Right renal pelvis (tissue), 4 donors: ENCODE measurements at places on chromosomes 2 and 18.
A peak's percentile ranks its signal among the peaks of the same experiment; 100 is the strongest.

GRCh38 chr2:176664478-176664877 lies 395.2 kb downstream of the MTX2 start:
- no peak for DNase-seq

DNA sequence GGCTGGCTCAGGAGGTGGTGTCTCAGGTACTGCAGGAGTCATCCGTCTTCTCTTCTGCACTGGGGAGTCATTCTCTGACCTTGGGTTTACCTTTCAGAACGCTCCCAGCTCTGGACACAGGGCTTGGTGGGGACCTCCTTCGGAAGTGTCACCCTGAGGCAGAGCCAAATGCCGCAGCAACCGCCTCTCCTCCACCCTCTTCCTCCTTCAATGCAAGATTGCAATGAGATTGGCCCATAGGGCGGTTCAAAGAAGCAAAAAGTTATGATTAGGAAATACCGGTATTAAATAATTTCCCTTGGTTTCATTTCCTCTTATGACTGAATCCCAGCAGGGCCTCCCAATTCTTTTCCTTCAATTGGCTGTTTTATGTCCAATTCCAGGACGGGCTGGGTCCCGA lies 178.8 kb downstream of the ACKR3 start:
- DNase-seq, result no peak

DNA sequence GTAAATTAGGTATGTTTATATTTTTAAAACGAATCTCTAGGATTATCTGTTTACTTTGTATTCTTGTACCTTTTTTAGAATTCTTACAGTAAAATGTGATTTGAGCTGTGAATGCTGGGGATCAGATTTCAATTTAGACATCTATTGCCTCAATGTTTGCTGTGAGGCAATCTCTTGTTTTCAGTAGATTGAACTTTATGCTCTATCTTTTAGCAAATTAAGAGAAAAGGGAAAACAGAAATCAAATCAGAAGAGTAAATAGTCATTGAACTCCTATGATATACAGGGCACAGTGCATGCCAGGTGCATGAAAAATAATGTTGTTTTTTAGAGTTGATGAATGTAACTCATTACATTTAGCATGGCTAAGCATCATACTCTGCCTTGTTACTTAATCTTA lies 39.5 kb downstream of the ZC3H6 start:
- DNase-seq, result no peak

DNA sequence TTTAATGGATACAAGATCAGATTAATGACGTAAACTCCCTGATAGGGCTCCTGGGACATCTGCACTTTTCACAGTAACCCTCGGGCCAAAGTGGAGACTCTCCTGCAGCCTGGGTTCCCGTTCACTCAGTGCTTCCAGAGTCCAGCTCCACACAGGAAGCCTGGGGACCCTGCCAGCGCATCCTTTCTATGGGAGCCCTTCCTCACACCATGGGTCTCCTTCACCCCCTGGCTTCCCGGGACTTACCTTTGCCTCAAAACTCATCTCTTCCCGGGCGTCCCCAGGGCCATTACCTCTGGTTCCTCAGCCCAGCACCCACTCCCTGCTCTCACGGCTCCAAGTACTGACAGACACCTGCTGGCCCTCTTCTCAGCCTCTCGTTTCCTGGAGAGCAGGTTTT lies 40.7 kb upstream of the KLF11 start:
- DNase-seq, result no peak

- DNase-seq, result no peak
Measured at GRCh38 chr2:173612354-173612753, 257.7 kb downstream of the CDCA7 start.

GRCh38 chr18:49933530-49934128 lies 120.3 kb upstream of the ACAA2 start:
- no peak for DNase-seq

- no peak for DNase-seq
Measured at GRCh38 chr2:200252265-200253067, 54.0 kb upstream of the SPATS2L start.

GRCh38 chr2:197215748-197216360 lies 94.7 kb downstream of the ANKRD44 start:
- no peak for DNase-seq

GRCh38 chr18:48804856-48805610 lies 145.7 kb downstream of the SMAD7 start:
- DNase-seq, result no peak

GRCh38 chr2:166449439-166449838 lies 44.6 kb downstream of the SCN7A start:
- DNase-seq, result no peak

DNA sequence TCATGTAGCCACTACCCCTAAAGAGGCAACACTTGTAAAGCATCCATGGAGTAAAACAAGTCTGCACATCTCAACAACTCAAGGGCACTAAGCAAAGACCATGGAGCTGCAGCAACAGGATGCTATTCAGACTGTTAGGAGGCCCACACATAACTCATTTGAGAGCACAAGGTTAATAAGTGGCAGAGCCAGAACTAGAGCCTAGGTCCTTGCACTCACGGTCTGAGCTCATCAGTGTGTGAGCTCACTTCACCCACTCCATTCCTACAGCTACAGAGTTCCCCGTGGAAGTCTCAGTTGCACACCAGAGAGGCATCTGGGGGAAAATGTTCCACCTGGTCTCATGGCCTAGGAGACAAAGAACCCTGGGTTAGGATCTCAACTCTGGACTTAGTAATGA lies 35.0 kb downstream of the TTC32 start:
- no peak for DNase-seq

DNA sequence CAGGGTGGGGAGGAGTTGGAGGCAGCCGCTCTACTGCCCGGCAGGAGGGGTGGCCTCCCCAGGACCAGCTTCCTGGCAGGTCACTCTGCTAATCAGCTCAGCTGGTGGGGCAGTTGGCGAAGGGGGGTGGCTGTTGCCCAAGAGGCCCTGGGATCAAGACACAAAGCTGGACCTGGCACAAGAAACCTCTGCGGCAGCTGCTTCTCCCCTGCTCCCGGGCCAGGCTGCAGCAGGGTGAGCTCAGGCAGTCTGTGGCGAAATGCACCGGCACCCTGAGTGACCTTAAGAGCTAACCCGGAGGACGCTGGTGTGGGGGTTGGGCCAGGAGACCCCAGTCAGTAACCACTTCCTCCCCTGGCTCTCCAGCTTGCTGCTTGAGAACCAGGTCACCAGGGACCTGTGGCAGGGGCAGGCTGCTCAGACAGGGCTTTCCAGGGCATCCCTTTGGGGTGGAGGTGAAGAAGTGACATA lies 31.1 kb downstream of the TOGARAM2 start:
- DNase-seq, result no peak

GRCh38 chr2:208306291-208306690 lies 40.2 kb downstream of the PIKFYVE start:
- DNase-seq, result no peak

GRCh38 chr2:9813312-9814128 lies 29.8 kb upstream of the TAF1B start:
- DNase-seq, result peak; percentile 74

DNA sequence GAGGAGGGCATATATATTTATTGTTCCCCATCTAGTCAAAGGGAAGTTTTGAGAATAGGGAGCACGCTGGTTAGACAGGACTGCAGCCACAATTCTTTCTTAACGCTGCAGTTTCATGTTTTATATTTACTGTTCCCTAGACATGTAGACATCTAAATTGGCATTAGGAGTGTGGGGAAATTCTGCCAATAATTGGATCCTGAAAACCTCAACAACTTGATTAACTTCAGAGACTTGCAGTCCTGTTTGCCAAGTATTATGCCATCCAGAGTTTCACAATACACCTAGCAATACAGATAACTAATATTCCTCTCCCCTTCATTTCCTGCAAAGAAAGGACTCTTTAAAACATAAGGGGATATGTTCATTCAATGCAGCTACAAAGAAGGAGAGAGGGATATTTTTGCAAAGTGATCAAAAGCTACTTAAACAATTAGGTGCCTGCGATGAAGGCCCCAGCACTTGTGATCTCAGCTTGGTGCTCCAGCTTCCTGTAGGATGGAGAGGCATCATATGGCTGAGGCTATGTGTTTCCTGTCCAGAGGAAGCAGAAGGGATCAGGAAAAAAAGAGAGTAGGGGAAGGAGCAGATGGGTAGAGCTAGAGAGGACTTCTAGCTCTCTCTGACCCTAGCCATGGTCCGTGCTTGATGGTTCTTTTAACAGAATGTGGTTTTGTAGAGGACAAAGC lies 264.4 kb downstream of the MTX2 start:
- DNase-seq, result no peak

DNA sequence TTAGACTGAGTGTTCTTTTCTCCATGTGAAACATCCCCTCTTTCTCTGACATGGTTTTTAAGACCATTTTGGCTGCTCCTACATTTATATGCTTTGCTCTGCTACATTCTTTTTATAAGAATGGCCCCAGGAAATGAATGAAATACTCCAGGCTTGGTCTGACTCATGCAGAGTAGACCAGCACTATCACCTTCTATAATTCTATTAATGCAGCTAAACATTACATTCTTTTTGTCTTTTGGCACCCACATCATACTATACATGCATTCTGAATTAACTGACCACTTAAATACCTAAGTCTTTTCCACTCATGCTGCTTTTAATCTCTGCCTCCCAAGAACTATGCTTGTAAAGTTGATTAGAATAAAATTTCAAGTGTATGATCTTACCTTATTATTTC lies 94.1 kb downstream of the AAK1 start:
- no peak for DNase-seq

DNA sequence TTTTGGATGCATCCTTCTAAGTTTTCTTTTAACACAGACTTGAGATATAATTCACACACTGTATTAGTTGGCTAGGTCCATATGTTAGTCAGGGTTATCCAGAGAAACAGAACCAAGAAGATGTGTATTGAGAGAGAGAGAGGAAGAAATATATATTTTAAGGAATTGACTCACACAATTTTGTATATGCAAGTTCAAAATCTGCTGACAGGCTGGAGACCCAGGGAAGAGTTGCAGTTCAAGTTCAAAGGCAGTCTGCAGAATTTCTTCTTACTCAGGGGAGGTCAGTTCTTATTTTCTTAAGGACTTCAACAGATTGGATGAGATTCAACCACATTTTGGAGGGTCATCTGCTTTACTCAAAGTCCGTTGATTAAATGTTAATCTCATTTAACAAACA lies 23.0 kb upstream of the MRO start:
- no peak for DNase-seq

DNA sequence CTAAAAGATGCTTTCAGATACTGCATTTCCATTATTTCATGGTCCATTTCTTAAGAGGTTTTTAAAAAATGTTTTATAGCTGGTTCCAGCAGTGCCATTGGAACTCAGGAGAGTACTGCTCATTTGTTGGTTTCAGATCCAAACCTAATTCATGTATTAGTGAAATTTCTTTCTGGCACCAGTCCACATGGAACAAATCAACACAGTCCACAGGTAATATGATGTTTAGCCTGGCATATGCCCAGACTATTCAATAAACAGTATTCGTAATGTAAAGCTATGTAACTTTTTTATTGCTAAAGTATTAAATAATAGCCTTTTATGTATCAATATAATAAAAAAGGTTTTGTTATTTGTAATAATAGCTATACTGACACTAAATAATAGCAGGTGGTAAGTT lies 134.5 kb downstream of the BIRC6 start:
- DNase-seq, result no peak

- DNase-seq, result no peak
Measured at GRCh38 chr2:207394812-207395534, 134.8 kb upstream of the CREB1 start.

DNA sequence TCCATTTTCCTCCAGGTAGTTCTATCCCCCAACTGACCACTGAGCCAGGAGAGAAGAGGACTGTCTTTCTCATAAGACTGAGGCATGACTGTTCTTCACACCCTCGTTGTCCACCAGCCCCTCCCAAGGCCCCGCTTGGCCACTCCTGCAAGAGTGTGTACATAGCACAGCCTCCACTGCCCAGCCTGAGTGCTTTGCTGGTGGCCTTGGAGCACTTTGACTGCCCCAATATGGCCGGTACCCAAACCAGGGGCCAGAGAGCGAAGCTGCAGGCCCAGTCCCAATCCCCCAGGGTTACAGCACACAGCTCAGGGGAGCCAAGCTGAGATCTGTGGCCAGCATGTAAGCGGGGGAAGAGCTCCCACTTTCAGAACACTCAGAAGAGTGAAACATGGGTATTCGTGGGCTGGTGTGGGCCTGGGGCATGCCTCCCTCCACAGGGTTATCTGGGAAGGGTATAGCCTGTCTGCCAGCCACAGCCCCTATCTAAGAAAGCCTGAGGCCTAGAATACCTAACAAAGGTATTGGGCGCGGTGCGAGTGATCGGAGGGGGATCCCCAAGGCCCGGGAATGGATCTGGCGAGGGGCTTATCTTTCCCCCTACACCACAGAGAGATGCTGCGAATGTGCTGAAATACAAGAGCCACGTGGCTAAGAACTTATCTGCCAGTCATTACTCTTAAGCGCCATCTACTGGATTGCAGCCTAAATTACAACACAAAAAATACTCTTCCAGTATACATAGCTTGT lies 163.8 kb downstream of the WDPCP start:
- no peak for DNase-seq

- no peak for DNase-seq
Measured at GRCh38 chr2:171966235-171966634, 33.5 kb upstream of the METAP1D start.

DNA sequence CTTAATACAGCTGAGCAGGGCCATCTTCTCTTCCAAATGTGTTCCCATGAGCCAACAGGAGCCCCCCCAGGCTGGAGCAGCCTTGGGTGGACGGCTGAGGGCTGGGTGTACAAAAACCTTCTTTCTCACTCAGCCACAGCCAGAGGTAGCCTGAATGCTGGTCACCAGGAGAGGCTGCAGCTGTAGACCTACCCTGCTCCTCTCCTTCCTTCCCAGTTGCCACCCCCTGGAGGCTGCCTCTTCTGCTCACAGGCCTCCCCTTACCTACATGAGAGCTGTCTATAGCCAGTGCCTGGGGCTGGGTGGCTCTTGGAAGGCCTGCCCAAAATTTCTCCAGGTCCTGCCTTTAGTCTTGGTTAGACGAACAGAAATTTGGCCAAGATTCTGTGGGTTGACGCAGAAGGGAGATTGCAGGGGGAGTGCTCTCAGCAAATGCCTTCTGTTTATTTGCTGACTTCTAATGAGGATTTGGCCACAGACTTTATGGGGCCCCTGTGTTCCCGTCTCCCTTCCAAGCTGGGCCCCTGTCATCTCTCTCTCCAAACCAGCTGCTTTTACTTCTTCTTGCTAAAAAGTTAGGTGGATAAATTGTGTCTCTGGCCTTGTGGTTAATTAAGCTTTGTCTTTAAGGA lies 18.3 kb downstream of the CELF4 start:
- no peak for DNase-seq

DNA sequence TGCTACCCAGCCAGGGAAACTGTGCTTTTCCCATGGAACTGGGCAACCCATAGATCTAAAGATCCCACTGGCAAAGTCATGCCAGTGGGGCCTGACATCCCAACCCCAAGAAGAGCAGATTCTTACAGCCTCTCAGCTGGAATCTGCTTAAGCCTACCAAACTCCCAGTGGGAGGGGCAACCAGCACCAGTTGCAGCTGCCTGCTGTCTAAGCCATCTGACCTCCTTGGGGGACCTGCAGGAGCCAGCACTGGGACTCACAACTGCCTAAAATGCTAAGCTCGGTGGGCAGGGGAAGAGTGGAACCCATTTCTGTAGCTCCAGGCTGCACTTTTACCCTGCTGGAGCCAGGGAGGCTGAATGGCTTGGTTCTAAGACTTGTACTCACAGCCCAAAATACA lies 770.7 kb upstream of the SLC8A1 start:
- DNase-seq, result no peak

- no peak for DNase-seq
Measured at GRCh38 chr2:191857259-191857805, 10.4 kb upstream of the CAVIN2 start.
